Activated naive CD4-positive, alpha-beta T cell (primary cell): ENCODE measurements at places on chromosomes 1 and 21.

DNA sequence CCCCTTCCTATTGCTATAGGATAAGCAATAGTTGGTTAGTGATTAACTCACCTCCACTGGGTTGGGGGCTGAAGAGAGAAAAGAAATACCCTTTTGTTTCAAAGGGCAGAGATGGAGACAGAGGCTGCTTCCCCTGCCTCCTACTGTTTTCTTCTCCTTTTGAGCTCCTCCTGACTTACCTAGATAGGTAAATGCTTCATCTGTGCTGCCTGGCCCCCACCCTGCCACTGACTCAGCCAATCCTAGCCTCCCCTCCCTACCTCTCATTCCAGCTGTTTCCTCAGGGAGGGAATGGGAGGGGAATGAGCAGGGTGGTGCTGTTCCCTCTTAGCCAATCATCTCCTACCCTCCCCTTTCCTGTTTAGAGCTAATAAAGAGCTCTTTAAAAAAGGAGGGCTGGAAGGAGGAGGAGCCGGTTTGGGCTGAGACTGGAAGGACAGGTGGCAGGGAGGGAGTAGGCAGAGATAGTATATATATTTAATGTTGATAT, at the start of gene C1orf116:
Gene C1orf116, minus strand, starts transcription at position 229 of the 490 bp plus-strand sequence. CDS start 5,158 bp downstream, outside the sequence.
- no peak for DNase-seq

DNA sequence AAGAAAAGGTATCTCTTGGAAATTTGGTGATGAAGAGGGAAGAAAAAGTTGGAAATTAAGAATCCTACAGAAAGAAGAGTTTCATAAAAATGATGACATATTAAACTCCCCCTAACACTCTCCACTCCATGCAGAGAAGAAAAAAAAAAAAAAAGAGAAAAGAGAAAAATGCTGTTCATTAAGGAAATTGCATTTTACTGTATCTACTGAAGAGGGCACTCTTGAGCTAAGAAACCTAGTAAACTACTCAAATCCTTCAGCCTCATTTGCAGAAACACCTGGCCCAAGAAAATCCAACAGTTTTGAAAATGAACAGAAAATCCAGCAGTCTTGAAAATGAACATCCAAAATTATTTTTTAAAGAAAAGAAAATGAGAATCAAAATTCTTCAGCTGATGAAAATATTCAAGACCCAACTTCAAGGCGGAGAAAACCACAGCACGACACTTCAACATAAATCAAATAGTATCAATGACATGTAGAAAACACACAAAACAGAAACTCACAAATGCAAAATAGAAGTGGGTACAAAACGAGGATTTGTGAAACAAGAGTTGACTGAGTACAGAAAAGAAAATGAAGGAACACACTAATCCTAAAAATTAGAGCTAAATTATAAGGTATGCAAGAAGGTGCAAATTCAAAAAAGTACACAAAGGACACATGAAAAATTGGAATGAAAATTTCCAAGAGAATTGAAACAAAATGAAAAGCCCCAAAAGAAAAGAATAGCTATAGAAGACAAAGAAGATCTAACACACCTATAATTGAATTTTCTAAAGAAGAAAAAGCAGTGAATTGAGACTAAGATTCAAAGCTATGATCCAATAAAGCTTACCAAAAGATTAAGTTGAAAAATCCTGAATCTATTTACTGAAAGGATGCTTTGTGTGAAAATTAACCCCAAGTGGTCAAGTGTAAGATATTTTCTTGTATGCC, 73.2 kb upstream of the DNAJC6 start:
- DNase-seq = no peak

DNA sequence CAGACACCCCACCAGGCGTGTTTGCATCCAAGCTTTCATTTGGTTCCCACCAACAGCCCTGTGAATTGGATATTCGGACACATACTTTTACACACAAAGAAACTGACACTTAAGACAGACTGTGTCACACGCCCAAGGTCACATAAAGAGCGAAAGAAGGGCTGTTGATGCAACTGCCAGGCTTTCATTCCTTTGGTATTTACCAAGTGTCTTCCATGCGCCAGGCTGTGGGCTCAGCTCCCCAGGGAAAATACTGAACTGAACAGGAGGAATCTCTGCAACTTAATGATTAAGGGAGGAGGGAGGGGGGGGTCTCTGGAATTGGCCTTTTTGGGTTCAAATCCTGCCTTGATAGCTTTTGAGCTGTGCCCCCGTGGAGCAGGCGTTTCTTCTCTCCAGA, 122.8 kb downstream of the ACTL8 start:
- DNase-seq = no peak

- no peak for DNase-seq
These were observed 77.5 kb downstream of the FMN2 start for GRCh38 chr1:240169188-240169587.

GRCh38 chr1:212650228-212650627, 41.7 kb downstream of the ATF3 start:
- DNase-seq = no peak

GRCh38 chr21:36135391-36136102, 668 bp downstream of the CBR3 start:
- DNase-seq = no peak

GRCh38 chr1:219276049-219276738, 102.5 kb downstream of the LYPLAL1 start:
- DNase-seq = no peak

DNA sequence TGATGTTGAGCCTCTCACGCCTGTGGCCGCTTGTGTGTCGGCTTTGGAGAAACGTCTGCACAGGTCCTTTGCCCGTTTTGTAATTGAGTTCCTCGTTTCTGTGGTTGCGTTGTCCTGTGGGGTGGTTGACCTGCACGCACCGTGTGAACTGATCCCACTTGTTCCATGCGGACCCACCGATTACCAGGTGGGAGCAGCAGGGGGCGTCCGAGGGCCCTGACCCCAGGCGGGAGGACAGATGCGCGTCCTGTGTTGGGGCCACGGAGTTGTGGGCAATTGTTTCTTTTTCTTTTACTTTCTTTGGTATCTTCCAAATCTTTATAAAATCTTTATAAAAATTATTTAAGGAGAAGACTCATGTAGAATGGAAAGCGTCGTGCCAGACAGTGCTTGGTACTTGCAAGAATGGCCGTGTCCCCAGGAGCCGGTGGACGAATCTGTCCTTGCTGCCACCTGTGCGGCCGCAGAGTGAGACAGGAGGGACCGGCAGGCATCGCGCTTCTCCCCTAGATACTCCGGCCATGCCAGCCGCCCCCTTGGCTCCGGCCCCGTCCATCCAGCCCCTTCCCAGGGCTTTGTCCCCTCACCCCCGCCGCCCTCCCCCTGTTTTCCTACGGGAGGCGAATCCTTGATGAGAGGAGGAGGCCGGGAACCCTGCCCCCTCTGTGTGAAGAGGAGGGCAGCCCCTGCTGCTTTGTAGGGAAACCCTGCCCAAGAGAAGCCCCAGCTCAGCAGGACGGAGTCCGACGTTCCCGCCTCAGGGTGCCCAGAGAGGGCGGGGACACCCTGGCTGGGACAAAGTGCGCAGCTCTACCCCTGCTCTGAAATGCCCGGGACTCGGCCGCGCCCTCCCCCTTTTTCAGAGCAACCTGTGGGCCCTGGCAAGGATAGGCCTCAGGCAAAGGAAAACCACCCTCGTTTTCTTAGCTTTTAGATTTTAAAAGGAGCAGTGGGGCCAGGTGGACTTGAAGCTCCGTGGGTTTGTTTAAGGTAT, 41.7 kb downstream of the PRKCZ start:
- peak; percentile 21 for DNase-seq

GRCh38 chr1:240149484-240150094, 57.9 kb downstream of the FMN2 start:
- no peak for DNase-seq
